Posterior cingulate gyrus (tissue), 11 donors: ENCODE measurements at places on chromosomes 11 and 22.

DNA sequence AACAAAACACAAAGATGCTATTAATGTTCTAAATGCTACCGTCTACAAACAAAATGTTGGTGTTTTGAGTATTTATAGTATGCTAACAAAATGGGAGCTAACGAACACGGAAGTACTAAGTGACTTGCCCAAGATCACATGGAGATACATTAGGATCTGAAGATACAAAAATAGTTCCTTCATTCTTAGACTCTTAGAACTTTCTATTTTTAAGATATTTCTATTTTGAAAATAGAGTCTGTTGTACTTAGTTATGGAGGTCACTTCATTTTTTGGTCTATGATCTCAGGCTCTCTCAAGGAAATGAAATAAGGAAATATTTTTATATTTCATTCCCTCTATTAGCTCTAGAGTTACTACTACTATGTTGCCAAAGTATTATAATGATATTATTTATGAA is 64.2 kb downstream of the APOL5 start:
- DNase-seq, result no peak

GRCh38 chr11:69983897-69984438 is 94.1 kb upstream of the ANO1 start:
- DNase-seq, result no peak

DNA sequence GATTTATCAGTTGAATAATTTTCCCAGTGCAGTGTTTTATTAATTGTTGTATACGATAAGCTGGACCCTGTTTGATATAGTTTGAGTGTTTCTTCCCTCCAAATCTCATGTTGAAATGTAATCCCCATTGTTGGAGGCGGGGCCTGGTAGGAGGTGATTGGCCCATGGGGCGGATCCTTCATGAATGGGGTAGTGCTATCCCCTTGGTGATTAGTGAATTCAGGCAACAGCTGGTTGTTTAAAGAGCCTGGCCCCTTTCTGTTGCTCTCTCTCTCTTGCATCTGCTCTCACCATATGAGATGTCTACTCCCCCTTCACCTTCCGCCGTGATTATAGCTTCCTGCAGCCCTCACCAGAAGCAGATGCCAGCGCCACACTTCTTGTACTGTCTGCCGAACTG is 1.5 kb downstream of the OR5A1 start:
- DNase-seq, result no peak

GRCh38 chr22:31305194-31305593 is 12.9 kb upstream of the PIK3IP1 start:
- DNase-seq, result no peak

- DNase-seq, result no peak
Measured at GRCh38 chr11:77379253-77379652, 77.8 kb upstream of the GDPD4 start.

GRCh38 chr11:30025396-30026139 is 8.7 kb upstream of the KCNA4 start:
- no peak for DNase-seq

GRCh38 chr11:120432056-120433018 is 79.2 kb upstream of the GRIK4 start:
- no peak for DNase-seq

- no peak for DNase-seq
Measured at GRCh38 chr11:10295064-10295901, 1.3 kb upstream of the SBF2 start.

- DNase-seq, result no peak
Measured at GRCh38 chr22:36154423-36154945, 6.1 kb downstream of the APOL3 start.

DNA sequence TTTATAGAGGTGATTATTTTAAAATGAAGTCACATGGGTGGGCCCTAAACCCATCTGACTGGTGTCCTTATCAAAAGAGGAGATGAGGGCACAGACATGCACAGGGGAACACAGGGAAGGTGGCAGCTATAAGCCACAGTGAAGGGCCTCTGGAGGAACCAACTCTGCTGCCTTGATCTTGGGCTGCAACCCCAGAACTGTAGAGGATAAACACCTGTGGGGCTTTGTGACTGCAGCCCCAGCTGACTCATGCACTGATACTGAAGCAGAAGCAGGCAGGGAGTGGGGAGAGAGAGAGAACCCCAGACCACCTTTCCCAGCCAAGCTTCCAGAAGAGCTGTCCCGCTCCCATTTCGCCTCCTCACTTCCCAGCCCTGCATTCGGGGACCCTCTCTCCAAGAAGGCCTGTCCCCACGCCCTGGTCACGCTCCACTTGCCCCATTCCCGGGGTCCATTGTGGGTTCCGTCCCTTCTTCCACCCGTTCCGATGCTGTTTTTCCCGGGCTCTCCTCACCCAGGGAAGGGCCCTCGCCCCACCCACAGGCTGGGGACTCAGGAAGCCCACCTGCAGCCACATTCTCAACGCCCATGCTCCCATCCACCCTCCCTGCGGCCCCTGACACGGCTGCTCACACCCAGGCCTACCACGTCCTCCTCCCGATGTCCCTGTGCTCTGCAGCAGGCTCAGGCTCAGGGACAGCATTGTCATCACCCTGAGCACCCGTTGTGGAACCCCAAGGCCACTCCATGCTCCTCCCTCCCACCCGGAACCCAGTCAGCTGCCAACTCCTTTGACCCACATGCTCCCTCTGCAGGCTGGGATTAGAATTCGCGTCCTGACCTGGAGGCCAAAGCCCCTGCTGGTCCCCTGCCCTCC is 90.8 kb upstream of the SHANK2 start:
- peak; percentile 55 for DNase-seq

GRCh38 chr22:38935023-38935422 is 22.4 kb upstream of the APOBEC3A start:
- DNase-seq, result peak; percentile 67

DNA sequence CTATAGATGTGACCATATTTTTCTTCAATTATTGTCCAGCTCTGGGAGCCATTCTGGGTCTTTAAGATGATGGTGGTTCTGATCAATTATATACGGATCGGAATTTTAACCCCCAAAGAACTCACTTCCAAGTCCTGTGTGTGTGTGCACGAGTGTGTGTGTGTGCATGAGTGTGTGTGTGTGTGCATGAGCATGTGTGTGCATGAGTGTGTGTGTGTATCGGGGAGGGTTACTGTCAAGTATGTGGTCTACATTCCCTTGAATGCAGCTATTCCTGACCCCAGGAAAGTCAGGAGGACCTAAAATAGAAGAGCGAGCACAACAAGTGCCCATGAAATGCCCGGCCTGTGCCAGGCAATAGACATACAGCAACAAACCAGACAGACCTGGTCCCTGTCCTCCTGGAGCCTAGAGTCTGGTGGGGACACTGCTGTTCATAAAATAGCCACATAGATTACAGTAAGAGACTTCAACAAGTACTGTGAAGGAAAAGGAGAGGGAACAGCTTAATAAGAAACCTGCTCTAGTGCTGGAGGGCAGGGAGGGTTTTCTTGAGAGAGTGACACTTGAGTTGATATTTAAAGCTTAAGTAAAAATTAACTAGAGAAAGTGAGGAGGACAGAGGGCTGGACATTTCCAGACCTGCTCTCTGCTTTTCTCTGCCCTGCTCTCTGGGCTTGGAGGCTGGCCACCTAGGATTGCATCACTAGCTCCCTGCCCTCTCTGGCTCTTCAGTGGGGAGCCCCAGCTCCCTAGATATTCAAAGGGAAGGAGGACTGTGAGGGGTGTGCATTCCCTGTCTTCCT is 66.1 kb upstream of the SPON1 start:
- DNase-seq, result no peak
